ENCODE measurements at places on chromosomes 1 and 21.

DNA sequence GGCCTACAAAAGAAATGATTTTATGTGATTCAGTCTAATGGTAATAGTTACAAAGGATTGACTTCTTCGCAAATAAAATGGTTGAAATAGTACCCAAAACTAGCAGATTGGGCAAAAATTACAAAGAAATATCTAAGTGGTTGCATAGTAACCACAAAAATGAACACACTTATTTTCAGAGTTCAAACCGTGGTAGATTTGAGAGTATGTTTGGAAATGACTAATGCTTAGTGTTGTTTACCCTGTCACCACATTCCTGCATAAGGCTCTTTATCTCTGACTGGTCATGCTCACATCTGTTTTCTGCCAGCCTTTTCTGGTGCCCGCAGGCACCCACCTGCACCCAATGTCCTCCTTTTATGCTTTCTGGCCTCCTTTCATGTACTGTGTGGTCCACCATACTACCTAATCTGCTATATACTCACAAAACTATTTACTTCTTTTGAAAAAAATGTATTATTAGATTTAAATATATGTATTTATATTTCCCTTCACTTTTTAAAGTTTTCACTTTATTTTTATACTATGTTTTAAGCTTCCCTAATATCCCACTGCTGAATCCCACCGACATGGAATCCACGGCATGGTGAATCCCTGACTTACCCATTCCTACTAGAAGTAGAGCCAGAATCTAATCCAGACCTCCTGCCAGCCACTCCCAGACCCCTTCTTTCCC, 30.3 kb downstream of the PTPRC start:
- DNase-seq = no peak

- no peak for DNase-seq
Observed at GRCh38 chr1:62613325-62613727, 16.0 kb downstream of the ANGPTL3 start.

DNA sequence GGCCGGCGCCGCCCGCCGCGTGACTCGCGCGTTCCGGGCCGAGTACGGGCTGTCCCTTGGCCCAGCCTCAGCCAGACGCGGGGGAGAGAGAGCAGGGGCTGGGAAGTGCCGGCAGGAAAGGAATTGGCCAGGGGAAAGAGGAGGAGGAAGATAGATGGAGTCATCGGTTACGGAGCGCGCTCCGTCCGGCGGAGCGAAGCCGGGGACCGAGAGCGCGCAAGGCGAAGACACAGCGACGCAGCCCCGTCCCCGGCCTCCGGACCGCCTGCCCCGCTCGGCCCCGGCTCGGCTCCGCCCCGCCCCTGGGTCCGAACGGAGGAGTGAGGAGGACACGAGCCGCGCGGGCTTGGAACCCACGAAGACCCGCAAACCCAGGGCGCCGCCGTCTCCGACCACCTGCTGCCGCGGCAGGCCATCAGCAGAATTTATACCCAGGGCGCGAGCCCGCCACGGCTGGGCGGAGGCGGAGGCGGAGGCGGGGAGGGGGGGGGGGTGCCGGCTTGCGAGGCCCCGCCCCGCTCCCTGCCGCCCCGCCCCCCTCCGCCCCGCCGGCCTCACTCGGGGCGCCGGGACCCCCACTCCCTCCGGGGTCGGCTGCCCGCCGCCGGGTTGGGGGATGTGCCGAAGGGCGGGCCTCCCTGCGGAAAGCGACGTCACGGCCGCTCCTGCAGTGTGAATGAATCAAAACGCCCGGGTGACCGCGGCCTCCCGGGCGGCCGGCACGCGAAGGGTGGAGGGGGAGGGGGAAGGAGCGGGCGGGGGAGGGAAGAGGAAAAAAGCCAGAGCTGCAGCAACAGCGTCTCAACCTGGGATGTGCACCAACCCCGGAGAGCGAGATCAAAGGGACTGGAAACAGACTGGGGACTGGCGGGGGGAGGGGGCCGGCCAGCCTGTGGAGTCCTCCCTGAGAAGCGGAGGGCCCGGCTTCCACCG, at the start of gene LHX4:
TSS of gene LHX4 (plus strand) at position 782 of the 933 bp plus-strand sequence. CDS start 266 bp downstream, outside the sequence.
- no peak for DNase-seq

- peak; percentile 68 for DNase-seq
Observed at GRCh38 chr1:31736675-31737074, 27.5 kb downstream of the ADGRB2 start.

- DNase-seq = peak; percentile 39
Observed at GRCh38 chr1:116825207-116825719, 71.0 kb downstream of the CD2 start.

- DNase-seq = no peak
Observed at GRCh38 chr1:153509036-153509435, 26.8 kb downstream of the S100A6 start.

Measured in occipital lobe (tissue), 3 donors.